ENCODE measurements at places on chromosomes 5 and 9.

DNA sequence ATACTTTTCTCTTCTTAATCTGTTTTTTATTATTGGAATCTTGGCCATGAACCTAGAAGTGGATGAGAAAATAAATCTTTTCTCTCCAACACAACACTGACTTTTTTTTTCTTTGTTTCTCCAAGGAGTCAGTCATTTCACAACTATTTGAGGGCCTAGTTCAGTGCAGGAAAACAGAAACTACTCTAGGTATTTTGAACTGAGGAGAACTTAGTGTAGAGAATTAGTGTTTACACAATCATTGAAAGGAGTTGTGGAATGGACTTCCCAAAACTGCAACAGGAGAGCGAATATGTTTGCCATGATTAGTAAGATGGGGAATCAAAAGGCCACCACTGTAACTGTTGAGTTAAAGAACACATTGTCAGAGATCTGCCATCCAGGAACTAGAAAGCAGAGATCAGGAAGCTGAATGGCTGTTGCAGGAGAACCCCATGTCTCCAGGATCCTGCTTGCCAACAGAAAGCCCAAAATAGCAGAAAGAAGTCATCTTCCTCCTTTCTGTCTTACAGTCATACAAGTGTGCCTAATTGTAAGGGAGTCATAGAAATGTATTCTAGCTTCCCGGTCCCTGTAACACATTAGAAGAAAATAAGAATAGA is 20.3 kb upstream of the PCDH1 start:
- DNase-seq: no peak

GRCh38 chr5:35736280-35736679 is 118.6 kb downstream of the SPEF2 start:
- DNase-seq: peak; percentile 28

DNA sequence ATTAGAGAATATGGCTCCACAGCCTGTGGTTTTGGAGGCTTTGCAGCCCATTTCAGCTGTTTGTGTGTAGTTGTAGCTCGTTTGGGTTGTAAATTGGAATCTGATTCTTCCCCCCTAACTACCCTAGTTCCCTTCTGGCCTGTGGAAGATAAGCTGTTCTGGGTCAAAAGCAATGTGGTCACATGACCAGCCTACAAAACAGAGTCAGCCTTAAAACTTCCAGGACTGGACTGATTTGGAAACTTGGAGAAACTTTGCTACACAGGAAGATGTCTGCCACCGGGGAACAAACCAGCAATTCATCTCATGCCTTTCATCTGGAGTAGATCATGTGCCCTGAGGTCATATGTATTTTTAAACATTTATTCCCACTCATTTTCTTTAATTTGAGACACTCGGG is 83.8 kb downstream of the DAPK1 start:
- DNase-seq: no peak

GRCh38 chr9:86304236-86304730 is 21.9 kb upstream of the ISCA1 start:
- no peak for DNase-seq

- no peak for DNase-seq
These were observed 23.5 kb downstream of the NTNG2 start for GRCh38 chr9:132185073-132186009.

DNA sequence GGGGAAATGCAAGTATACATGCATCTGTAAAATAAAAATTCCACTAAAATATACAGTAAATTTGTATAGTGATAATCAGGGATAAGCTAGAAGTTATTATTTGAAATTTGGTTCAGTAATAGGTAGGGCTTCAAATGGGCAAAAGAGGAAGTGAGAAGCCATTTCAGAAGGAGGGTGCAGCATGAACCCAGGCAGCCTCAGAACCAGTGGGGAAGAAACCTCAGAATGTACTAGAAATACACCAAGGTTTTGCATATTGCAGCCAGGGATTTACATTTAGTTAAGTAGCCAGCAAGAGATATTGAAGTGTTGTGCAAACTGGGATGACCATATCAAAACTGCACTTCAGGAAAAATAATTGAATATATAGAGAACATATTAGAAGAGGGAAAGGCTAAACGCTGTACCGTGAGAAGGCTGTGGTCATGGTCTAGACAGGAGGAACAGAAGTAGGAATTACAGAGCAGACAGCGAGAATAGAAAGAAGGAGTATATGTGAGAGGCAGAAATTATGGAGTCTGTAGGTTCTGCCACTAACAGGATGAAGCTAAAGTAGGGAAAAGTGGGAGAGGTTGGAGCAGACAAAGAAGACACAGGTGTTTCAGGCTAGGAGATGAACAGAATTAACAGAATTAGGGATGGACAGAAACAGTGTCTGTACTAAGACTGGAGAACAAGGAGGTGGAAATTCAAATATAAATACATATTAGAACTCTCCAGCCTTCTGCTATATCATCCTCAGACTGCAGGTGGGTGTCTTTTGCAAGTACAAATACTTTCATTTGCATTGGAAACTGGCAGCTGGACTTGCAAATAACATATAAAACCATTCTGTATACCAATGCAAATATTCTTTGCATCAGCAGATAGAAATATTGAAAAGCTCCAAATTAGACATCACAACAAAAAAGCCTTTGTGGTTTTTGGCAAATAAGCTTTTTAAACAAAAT is 335.6 kb downstream of the ZNF608 start:
- no peak for DNase-seq

DNA sequence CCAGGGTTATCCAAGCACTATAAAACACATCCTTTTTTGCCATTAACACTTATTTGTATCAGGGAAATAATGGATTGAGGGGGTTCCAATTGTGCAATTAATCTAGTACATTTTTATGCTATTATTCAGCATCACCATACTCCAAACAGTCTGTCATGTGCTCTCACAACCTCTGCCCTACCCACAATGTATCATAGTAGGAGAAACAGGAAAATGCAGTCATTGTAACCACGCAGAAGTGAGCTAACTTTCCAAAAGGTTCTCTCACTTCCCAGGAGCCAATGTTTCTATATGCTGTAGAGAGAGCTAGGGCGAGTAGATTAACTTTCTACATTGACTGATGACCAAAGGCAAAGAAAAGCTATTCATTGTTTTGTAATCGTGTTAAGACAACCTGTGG is 29.8 kb downstream of the DAB2 start:
- no peak for DNase-seq

DNA sequence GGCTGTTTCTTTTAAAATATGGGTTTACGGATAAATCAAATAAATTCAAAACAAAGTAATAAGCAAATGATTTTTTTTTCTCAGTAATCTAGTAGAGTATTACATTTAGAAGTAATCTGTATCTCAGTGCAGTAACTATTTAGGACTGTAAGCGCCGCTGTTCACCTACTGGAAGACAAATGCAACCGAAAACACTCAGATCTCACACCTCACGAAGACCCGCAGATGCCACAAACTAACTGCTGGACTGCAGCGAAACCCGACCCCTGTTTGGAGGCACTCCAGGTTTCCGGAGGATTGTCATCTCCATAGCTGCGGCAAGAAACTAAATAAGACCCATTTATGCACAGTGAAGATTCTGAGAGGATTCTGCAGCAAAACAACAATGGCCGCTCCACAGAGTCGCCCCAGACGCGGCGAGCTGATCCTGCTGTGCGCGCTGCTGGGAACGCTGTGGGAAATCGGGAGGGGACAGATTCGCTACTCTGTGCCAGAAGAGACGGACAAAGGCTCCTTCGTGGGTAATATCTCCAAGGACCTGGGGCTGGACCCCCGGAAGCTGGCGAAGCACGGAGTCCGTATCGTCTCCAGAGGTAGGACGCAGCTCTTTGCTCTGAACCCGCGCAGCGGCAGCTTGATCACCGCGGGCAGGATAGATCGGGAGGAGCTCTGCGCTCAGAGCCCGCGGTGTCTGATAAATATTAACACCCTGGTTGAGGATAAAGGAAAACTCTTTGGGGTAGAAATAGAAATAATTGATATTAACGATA is at the start of gene PCDHGA8:
Gene PCDHGA8 (plus strand): TSS at position 205 of the 770 bp plus-strand sequence. CDS start 181 bp downstream, at position 386.
- no peak for DNase-seq

- DNase-seq: no peak
These were observed 160.9 kb downstream of the LPAR1 start for GRCh38 chr9:110877374-110877773.

- no peak for DNase-seq
These were observed 1.0 kb upstream of the MAMDC4 start for GRCh38 chr9:136850866-136851775.

- peak; percentile 95 for DNase-seq
These were observed 10.2 kb upstream of the TIFAB start for GRCh38 chr5:135462304-135462703.

DNA sequence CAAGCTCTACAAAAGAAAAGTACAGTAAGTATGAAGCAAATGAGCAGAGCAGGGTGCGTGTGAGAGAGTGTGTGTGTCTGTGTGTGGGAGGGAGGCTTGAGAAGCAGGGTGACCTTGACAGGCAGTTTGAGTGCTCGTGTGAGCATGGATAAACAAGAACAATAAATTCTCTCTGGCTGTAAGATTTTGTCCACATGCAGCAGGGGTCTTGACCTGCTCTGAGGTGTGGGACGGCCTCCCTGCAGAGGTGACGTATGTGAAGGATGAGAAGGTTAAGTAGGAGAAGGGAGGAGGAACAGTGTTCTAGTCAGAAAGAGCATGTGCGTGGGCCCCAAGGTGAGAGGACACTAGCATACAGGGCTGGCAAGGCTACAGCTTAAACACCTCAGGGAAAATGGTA is 49.0 kb downstream of the SPTLC1 start:
- DNase-seq: no peak

DNA sequence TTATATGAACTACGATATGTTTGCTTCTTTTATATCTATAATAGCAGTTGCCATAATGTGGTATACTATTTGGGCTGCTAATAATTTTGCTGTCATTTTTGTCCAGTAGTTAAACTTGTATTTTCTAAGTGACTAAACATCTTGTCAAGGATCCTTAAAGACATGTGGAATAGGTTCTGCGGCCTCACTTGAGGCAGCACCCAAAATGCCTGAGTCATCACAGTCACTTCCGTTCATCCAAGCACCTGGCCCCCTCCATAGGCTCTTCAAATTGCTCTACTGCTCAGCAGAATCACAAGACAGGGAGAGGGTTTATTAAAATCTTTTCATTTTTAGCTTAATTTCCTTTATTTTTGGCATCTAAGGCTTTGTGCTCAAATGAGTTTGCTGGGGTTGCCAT is 259.1 kb downstream of the AOPEP start:
- DNase-seq: peak; percentile 24

DNA sequence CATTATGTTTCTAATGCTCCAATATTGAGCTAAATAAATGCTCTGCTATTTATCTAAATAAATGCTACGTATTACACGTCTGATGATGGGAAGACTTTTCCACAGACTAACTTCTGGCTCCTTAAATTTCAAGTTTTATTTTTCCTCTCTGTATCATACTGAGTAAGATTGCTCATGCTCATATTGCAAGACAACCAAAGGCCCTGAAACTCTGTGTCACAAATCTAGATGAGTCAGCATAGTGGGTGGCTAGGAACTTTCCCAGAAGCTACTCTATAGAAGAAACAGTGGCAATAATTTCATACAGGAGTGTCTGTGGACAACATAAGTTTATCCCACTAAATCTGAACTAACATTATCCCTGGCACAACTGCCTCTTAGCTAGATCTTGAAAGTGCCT is 53.0 kb upstream of the RFX3 start:
- DNase-seq: no peak

DNA sequence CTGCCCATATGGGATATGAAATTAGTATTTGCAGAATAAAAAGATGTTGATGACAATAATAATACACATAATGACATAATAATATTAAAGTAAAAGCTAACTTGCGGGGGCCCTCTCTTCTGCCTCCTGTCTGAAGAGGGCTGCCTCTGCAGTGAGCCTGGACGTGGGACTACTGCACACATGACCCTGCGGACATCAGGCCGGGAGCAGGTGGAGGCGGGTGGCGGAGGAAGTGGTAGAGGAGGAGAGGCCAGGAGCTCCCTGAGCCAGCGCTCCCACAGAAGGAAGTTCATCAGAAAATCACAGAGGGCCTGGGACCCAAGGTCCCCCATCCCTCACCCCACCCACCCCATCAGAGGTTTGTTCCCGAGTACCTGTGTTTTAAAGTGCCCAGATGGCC is 60.5 kb downstream of the ROPN1L start:
- DNase-seq: no peak

All from hematopoietic multipotent progenitor cell (in vitro differentiated cells).